ENCODE measurements at places on chromosomes 4 and X. TPM values are rescaled to one million over a fixed set of nuclear protein-coding genes. Genes with fewer than 3 reads are reported as not detected.

CABS1 gene
- not detected for total RNA-seq

DNA sequence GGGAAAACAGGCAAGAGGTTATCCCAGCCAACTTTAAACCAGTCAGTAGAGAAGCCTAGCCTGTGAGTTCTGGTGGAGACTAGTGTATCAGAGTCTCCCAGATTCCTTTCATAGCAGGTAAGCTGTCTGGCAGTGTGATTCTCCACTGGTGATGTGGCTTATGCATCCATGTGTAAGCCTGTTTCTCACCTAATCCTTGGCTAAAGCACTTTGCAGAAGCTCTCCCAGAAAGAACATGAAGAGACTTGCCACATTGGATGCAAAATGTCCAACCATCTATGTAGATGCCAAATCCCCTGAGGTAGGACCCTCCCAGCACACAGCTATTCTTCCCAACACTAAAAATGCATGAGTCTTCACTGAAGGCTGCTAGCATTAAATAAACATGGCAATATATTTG lies 111.7 kb downstream of the CHRNA9 start:
- H3K36me3 ChIP-seq: peaks cover 5% of the 10 kb centered on the region
- peaks cover 20% of the 10 kb centered on the region for H3K4me1 ChIP-seq
- H3K27me3 ChIP-seq: no peaks in the 10 kb centered on the region
- no peak overlapping the region for H3K27ac ChIP-seq
- no peak for DNase-seq

SEC24D gene
- 43.9 TPM for total RNA-seq

GRCh38 chr4:762211-763190 lies 56.9 kb downstream of the PCGF3 start:
- peak overlapping the region; percentile 43 for H3K27ac ChIP-seq
- no peaks in the 10 kb centered on the region for H3K27me3 ChIP-seq
- peaks cover 45% of the 10 kb centered on the region for H3K36me3 ChIP-seq
- H3K4me1 ChIP-seq: peaks cover 4% of the 10 kb centered on the region
- H3K4me3 ChIP-seq: no peak overlapping the region

GRCh38 chr4:168741281-168742173 lies 244.7 kb downstream of the PALLD start:
- H3K4me1 ChIP-seq: no peaks in the 10 kb centered on the region
- peaks cover 11% of the 10 kb centered on the region for H3K27me3 ChIP-seq
- no peak for DNase-seq
- H3K27ac ChIP-seq: no peak overlapping the region

TMEM35A gene
- total RNA-seq: not detected
